ENCODE measurements at places on chromosomes 16 and 17. TPM values are rescaled to one million over a fixed set of nuclear protein-coding genes. Genes with fewer than 3 reads are reported as not detected.

The ENGASE gene
- total RNA-seq, result 9.9 TPM

The NUPR1 gene
- total RNA-seq, result 18.9 TPM

The TERB1 gene
- 0.09 TPM for total RNA-seq

The HSD3B7 gene
- 20.8 TPM for total RNA-seq

The SLC12A3 gene
- total RNA-seq, result not detected

The SHBG gene
- total RNA-seq, result 0.47 TPM

The TMEM220 gene
- total RNA-seq, result 3.3 TPM

The RNF112 gene
- total RNA-seq, result 0.34 TPM

The EVPL gene
- 0.16 TPM for total RNA-seq

The MAP2K6 gene
- 3.0 TPM for total RNA-seq

The C1QTNF8 gene
- total RNA-seq, result not detected

The SOX15 gene
- total RNA-seq, result 0.32 TPM

The ENO3 gene
- 2.2 TPM for total RNA-seq

The SAP30BP gene
- 52.6 TPM for total RNA-seq

The EME1 gene
- 0.52 TPM for total RNA-seq

The MMP28 gene
- 1.4 TPM for total RNA-seq

The RANBP10 gene
- 4.5 TPM for total RNA-seq

The ANKRD13B gene
- 10.9 TPM for total RNA-seq

The ZNF768 gene
- 15.3 TPM for total RNA-seq

The ATP6V0A1 gene
- total RNA-seq, result 59.4 TPM

The C17orf50 gene
- total RNA-seq, result not detected

The LRRC75A gene
- 1.4 TPM for total RNA-seq

The FAM20A gene
- 11.2 TPM for total RNA-seq

The TMEM235 gene
- not detected for total RNA-seq

The CLEC10A gene
- not detected for total RNA-seq

The MYH13 gene
- total RNA-seq, result not detected

The ATPAF2 gene
- 19.0 TPM for total RNA-seq

The NPIPA3 gene
- total RNA-seq, result 0.47 TPM

The ASPA gene
- 3.3 TPM for total RNA-seq

The NOD2 gene
- total RNA-seq, result not detected

The C16orf89 gene
- 2.5 TPM for total RNA-seq

The EIF5A gene
- total RNA-seq, result 435 TPM

The ZG16B gene
- 0.16 TPM for total RNA-seq

The SDR42E2 gene
- total RNA-seq, result under 0.01 TPM

The LPO gene
- not detected for total RNA-seq

The PLCG2 gene
- 0.16 TPM for total RNA-seq

The MYL4 gene
- total RNA-seq, result not detected

The SMIM22 gene
- total RNA-seq, result not detected

The TUBB3 gene
- 719 TPM for total RNA-seq

The AIPL1 gene
- total RNA-seq, result not detected

The ZNF629 gene
- total RNA-seq, result 6.2 TPM

The TMEM100 gene
- total RNA-seq, result 2.8 TPM

The SALL1 gene
- total RNA-seq, result 0.16 TPM

The NOXO1 gene
- total RNA-seq, result 0.16 TPM

The ATP1B2 gene
- total RNA-seq, result not detected

The CDRT15L2 gene
- total RNA-seq, result not detected
